Fibroblast of upper back skin (primary cell): ENCODE measurements at places on chromosomes 11 and 22.

DNA sequence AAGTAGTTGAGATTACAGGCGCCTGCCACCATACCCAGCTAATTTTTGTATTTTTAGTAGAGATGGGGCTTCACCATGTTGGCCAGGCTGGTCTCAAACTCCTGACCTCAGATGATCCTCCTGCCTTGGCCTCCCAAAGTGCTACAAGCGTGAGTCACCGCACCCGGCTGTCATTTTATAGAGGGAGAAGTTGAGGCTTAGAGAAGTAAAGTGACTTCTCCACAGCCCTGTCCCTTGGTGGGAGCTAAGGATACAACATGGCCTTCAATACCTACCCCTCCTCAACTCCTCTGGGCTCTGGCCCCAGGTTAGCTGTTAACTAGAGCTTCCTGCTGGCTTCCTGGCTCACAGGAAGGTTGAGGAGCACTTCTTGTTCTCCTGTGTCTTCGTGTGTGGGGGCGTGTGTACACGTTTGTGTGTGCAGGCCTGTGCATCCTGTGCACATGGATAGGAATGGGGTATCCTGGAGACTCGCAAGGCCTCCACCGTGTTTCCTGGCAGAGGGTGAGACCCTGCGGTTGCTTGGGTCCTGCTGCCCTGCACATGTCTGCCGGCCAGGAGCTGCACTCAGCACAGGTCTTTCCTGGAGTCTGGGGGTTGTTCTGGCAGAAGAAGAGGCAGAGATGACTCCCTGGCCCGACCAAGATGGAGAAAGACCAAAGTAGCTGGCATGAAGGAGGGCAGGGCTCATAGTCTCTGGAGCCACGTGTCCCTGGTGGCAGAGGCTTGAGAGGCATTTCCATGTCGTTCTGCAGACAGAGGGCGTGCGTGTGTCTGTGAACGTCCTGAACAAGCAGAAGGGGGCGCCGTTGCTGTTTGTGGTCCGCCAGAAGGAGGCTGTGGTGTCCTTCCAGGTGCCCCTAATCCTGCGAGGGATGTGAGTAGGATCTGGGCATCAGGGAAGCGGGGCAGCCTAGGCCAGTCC lies 2.4 kb downstream of the SIDT2 start:
- peak; percentile 62 for DNase-seq

DNA sequence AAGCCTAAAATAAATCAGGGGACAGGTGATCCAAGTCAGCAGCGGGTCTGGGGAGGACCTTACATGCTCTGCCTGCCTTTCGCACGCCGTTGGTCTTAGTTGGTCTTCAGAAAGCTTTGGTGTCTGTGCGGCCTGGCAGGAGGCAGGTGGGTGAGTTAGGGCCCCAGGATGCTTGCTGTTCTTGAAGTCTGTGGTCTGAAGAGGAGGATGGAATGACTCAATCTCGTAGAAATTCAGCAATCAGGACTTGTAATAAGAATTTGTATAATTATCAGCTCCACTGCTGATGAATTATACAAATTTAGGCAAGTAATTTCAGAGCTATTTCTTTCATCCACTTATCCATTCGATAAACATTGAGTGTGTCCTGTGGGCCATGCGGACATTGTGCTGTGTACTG lies 138.5 kb downstream of the FEZ1 start:
- DNase-seq: no peak

DNA sequence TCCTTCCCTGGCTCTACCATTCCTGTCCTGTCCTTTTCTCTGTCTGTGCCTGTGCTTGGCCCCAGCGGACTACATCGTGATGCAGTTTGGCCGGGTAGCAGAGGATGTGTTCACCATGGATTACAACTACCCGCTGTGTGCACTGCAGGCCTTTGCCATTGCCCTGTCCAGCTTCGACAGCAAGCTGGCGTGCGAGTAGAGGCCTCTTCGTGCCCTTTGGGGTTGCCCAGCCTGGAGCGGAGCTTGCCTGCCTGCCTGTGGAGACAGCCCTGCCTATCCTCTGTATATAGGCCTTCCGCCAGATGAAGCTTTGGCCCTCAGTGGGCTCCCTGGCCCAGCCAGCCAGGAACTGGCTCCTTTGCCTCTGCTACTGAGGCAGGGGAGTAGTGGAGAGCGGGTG lies 20.4 kb downstream of the TUB start:
- no peak for DNase-seq

GRCh38 chr11:71086687-71087258 lies 165.6 kb downstream of the SHANK2 start:
- DNase-seq: no peak

GRCh38 chr22:20118300-20119020 lies 1.4 kb upstream of the TRMT2A start:
- DNase-seq: no peak

DNA sequence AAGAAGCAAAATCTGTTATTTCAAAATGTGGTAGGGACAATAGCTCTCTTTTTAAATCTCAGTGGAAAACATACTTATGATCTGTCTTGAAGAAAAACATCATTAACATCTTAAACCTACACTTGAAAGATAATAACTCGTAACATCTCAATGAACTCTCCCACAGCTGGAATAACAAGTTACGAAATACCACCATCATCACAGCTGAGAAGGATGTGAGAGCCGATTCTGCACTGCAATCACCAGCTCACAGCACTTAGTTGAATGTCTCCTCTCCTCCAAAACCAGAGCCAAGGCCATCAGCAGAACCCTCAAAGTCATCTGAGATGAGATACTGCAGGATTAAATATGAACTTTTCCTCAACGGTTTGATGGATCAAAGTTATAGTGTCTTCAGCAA lies 124.3 kb downstream of the ARHGAP20 start:
- DNase-seq: no peak

DNA sequence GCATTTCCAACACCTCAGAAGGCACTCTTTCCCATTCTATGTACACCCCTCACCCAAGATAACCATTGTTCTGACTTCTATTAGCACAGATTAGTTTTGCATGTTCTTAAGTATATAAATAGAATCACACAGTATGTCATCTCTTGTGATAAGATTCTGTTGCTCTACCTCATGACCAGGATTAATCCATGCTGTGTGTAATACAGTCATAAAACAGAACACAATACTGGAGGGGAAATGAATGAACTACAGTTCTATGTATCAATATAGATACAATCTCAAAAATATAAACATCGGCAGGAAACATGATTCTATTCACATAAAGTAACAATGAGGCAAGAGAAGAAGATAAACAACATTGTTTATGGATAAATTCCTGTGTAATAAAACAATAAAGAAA lies 151.5 kb downstream of the ATG16L2 start:
- DNase-seq: no peak

DNA sequence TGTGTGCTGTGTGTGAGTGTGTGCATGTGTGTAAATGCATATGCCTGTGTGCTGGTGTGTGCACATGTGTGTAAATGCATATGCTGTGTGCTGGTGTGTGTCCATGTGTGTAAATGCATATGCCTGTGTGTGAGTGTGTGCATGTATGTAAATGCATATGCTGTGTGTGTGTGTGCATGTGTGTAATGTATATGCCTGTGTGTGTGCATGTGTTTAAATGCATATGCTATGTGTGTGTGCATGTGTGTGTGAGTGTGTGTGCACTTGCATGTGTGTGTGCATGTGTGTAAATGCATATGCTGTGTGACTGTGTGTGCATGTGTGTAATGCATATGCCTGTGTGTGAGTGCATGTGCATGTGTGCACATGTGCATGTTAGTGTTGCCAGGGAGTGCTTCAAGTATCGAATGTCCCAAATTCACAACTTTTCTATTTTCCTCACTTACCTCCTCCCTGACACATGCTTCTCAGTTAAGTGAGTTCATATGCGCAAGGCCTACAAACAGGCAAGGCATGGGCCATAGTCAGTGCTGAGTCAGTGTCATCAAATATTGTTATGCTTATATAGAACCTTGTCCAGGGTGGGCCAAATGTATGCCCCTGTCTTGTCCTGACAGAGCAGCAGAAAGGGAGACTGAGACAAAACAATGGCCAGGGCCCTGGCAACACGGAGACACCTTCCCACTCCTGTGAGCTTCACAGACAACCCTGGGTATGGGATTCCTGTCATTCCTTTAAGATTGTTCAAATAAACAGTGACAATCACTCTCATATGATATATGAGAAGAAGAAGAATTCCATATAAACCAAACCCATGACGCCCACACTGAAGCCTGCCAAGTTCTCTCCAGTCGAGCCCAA lies 38.6 kb downstream of the GGTLC2 start:
- peak; percentile 23 for DNase-seq

GRCh38 chr11:119085437-119085847 lies 761 bp downstream of the HMBS start:
- DNase-seq: no peak

GRCh38 chr22:45225732-45226502 lies 14.8 kb downstream of the KIAA0930 start:
- DNase-seq: no peak

DNA sequence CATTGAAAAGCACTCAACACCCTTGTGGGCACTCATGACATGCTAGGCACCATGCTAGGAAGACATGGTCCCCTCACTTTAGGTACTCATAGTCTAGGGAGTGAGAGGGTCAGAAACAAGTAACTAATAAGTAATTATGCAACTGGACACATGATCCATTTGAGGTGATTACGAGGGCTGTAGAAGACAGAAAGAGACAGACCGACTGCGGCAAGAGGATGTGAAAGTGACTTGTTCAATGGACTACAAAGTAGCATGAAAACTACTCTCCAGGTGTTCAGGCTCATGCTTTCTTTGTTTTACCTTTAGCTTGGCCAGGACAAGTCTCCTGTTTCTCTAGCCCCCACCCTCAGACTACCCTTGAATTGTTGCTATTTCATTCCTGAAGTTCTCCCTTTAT lies 310.8 kb upstream of the SORL1-AS1 start:
- DNase-seq: no peak

GRCh38 chr22:38925571-38926041 lies 31.8 kb upstream of the APOBEC3A start:
- DNase-seq: no peak

- DNase-seq: no peak
Measured at GRCh38 chr22:41459431-41459830, 9.1 kb downstream of the PHF5A start.

- no peak for DNase-seq
Measured at GRCh38 chr11:3124821-3125220, 40.3 kb downstream of the OSBPL5 start.
